WTC11 (cell line): ENCODE measurements at places on chromosomes 11 and 22. TPM values are rescaled to one million over a fixed set of nuclear protein-coding genes. Genes with fewer than 3 reads are reported as not detected.

- no peaks in the 10 kb centered on the region for H3K27me3 ChIP-seq
- DNase-seq: no peak
- H3K36me3 ChIP-seq: no peaks in the 10 kb centered on the region
- no peak overlapping the region for H3K27ac ChIP-seq
- H3K4me1 ChIP-seq: peaks cover 15% of the 10 kb centered on the region
- H3K4me3 ChIP-seq: no peak overlapping the region
Observed at GRCh38 chr11:112524798-112525197, 264.1 kb upstream of the PLET1 start.

GRCh38 chr11:47002390-47002789, 65.8 kb downstream of the CSTPP1 start:
- no peaks in the 10 kb centered on the region for H3K27me3 ChIP-seq
- H3K4me3 ChIP-seq: no peak overlapping the region
- no peak overlapping the region for H3K27ac ChIP-seq
- no peak for DNase-seq
- H3K4me1 ChIP-seq: peaks cover 4% of the 10 kb centered on the region
- H3K36me3 ChIP-seq: peaks cover 3% of the 10 kb centered on the region; the same call in 1 of the 2 replicates

- no peak overlapping the region for H3K4me3 ChIP-seq
- peaks cover 3% of the 10 kb centered on the region for H3K4me1 ChIP-seq
- H3K36me3 ChIP-seq: peaks cover 6% of the 10 kb centered on the region
- H3K27ac ChIP-seq: no peak overlapping the region
Observed at GRCh38 chr11:75850787-75851186, 35.8 kb downstream of the UVRAG start.

- no peak overlapping the region for H3K27ac ChIP-seq
- peaks cover 4% of the 10 kb centered on the region; the same call in 1 of the 2 replicates for H3K27me3 ChIP-seq
- H3K36me3 ChIP-seq: no peaks in the 10 kb centered on the region
- no peak for DNase-seq
- H3K4me1 ChIP-seq: no peaks in the 10 kb centered on the region
Observed at GRCh38 chr11:76677458-76677765, 6.9 kb upstream of the LRRC32 start.

GRCh38 chr22:47001288-47001687, 238.8 kb downstream of the TBC1D22A start:
- H3K36me3 ChIP-seq: no peaks in the 10 kb centered on the region
- H3K27me3 ChIP-seq: no peaks in the 10 kb centered on the region
- DNase-seq: no peak
- H3K27ac ChIP-seq: no peak overlapping the region
- no peak overlapping the region for H3K4me3 ChIP-seq

- peaks cover 31% of the 10 kb centered on the region for H3K36me3 ChIP-seq
- H3K4me1 ChIP-seq: peaks cover 47% of the 10 kb centered on the region
- no peak overlapping the region for H3K4me3 ChIP-seq
- H3K27ac ChIP-seq: peak overlapping the region; percentile 82
- DNase-seq: no peak
Observed at GRCh38 chr11:27386181-27386845, 23.3 kb upstream of the CCDC34 start.

- no peak overlapping the region for H3K27ac ChIP-seq
- DNase-seq: no peak
- H3K27me3 ChIP-seq: no peaks in the 10 kb centered on the region
- peaks cover 31% of the 10 kb centered on the region for H3K4me1 ChIP-seq
Observed at GRCh38 chr11:20055312-20055711, 105.0 kb downstream of the DBX1 start.

GRCh38 chr11:125348674-125349309, 147.3 kb downstream of the FEZ1 start:
- peaks cover 22% of the 10 kb centered on the region for H3K27me3 ChIP-seq
- H3K27ac ChIP-seq: no peak overlapping the region
- peak; percentile 90 for DNase-seq
- H3K4me3 ChIP-seq: no peak overlapping the region
- no peaks in the 10 kb centered on the region for H3K36me3 ChIP-seq

GRCh38 chr11:70727899-70728620, 329.7 kb downstream of the CTTN start:
- DNase-seq: no peak
- H3K27me3 ChIP-seq: no peaks in the 10 kb centered on the region; the same call in 1 of the 2 replicates
- H3K4me3 ChIP-seq: no peak overlapping the region
- H3K27ac ChIP-seq: peak overlapping the region; percentile 77
- peaks cover 5% of the 10 kb centered on the region; the same call in 1 of the 2 replicates for H3K36me3 ChIP-seq

- H3K36me3 ChIP-seq: no peaks in the 10 kb centered on the region
- no peak overlapping the region for H3K27ac ChIP-seq
- no peaks in the 10 kb centered on the region for H3K27me3 ChIP-seq
- no peak overlapping the region for H3K4me3 ChIP-seq
- no peaks in the 10 kb centered on the region for H3K4me1 ChIP-seq
Observed at GRCh38 chr11:6637871-6638270, 17.7 kb downstream of the DCHS1 start.

- H3K27ac ChIP-seq: no peak overlapping the region
- no peaks in the 10 kb centered on the region for H3K36me3 ChIP-seq
- H3K4me3 ChIP-seq: no peak overlapping the region
- H3K27me3 ChIP-seq: no peaks in the 10 kb centered on the region
Observed at GRCh38 chr11:41446107-41446506, 13.3 kb downstream of the LRRC4C start.

DNA sequence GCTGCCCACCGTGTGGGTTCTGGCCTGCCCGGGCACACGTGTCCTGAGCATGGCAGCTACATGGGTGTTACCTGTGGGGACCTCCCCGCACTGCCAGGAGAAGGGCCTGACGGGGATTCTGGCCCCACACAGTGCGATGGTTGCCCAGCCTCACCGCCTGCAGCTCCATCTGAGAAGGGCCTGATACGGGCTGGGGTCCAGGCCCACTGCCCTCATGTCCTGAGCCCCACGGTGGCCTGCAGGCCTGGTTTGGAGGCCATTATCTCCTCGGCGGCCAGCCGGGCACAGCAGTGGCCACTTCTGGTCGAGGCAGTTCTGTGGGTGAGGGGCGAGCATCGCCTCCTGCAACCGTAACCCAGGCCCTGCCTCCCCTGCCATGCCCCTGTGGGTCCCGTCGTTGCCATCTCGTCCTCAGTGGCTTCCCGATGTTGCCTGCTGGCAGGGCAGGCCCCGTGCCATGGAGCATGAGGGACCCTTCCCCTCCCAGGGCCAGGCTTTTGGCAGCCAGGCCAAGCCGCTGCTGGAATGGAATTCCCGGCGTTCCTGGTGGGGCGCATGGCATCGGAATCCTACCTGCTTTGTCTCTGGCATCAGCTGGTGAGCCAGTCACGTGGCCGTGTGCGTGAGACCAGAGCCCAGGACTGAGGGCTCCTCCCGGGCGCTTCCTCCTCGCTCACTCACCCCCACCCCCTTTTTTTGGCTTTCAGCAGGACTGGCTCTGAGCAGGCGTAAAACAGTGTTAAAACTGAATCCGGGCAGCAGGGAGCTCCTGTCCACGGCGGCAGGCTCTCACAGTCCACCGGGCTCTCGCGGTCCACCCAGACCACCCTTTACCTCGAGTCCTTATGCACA, 71.9 kb upstream of the PPARA start:
- no peak overlapping the region for H3K4me3 ChIP-seq
- peak; percentile 10 for DNase-seq
- H3K4me1 ChIP-seq: peaks cover 34% of the 10 kb centered on the region
- H3K36me3 ChIP-seq: no peaks in the 10 kb centered on the region
- no peak overlapping the region for H3K27ac ChIP-seq

- H3K4me1 ChIP-seq: peaks cover 8% of the 10 kb centered on the region; the same call in 1 of the 2 replicates
- H3K4me3 ChIP-seq: no peak overlapping the region
- no peaks in the 10 kb centered on the region for H3K36me3 ChIP-seq
- peaks cover 41% of the 10 kb centered on the region for H3K27me3 ChIP-seq
- H3K27ac ChIP-seq: no peak overlapping the region
- no peak for DNase-seq
Observed at GRCh38 chr11:6632116-6633073, 13.2 kb upstream of the TPP1 start.

- no peak overlapping the region for H3K27ac ChIP-seq
- H3K4me3 ChIP-seq: no peak overlapping the region
- H3K27me3 ChIP-seq: no peaks in the 10 kb centered on the region
- DNase-seq: no peak
Observed at GRCh38 chr11:12088047-12088481, 22.3 kb upstream of the MICAL2 start.

- no peak overlapping the region for H3K27ac ChIP-seq
- H3K36me3 ChIP-seq: peaks cover 47% of the 10 kb centered on the region
- no peak overlapping the region for H3K4me3 ChIP-seq
Observed at GRCh38 chr11:47241841-47242301, 6.7 kb downstream of the ACP2 start.

DNA sequence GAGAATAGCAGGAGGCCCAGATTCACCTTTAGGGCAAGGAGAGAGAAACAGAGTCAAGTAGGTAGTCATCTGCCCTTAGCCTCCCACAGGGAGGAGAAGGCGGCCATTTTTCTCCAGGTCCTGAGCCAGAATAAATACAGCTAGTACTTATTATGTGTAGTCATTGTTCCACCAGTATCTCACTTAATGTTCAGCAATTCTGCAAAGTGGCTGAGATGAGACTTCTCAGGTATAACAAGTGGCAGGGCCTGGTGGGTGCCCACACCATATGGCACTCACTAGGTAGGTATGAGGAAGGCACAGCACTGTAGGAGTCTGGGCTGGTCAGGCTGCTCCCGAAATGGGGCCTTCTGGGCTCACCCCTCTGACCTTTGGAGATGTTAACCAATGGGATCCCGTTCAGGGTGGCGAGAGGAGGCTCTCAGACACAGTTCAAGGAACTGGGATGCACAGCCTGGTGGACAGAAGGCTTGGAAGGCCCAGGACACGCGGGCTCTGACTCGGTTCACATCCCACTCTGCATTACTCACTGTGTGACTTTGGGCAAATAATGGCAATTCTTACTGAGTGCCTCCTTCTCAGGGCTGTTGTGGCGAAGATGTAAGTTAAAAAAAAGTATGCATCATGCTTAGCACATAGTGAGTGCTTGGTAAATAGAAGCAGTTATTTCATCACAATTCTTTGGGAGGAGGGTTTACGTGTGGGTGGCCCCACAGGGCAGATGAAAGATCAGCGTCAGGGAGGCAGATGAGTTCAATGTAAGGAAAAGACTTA, 25.1 kb downstream of the RTN4RL2 start:
- DNase-seq: no peak
- peaks cover 21% of the 10 kb centered on the region; the same call in 1 of the 2 replicates for H3K36me3 ChIP-seq

DNA sequence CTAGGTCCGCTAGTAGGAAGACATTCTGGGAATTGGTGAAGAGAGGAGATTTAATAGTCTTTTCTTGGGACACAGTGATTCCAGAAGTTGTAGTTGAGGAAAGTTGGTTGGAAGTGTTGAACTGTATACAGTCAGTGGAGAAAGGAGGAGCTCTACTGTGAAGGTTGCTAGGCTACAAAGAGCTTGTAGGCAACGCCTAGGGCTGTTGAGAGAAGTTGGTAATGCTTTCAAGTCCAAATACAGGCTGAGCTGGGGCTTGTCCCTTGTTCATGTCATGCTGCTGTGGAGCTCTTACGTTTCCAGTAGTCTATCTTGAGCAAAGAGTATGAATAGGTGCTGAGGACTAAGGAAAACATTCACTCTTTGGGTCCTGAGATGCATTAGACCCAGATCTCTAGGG, 1.1 kb downstream of the TBCEL start:
- peaks cover 12% of the 10 kb centered on the region for H3K4me1 ChIP-seq
- peak overlapping the region; percentile 72 for H3K4me3 ChIP-seq
- no peak for DNase-seq
- no peaks in the 10 kb centered on the region for H3K36me3 ChIP-seq
- H3K27me3 ChIP-seq: no peaks in the 10 kb centered on the region
- H3K27ac ChIP-seq: peak overlapping the region; percentile 65

DNA sequence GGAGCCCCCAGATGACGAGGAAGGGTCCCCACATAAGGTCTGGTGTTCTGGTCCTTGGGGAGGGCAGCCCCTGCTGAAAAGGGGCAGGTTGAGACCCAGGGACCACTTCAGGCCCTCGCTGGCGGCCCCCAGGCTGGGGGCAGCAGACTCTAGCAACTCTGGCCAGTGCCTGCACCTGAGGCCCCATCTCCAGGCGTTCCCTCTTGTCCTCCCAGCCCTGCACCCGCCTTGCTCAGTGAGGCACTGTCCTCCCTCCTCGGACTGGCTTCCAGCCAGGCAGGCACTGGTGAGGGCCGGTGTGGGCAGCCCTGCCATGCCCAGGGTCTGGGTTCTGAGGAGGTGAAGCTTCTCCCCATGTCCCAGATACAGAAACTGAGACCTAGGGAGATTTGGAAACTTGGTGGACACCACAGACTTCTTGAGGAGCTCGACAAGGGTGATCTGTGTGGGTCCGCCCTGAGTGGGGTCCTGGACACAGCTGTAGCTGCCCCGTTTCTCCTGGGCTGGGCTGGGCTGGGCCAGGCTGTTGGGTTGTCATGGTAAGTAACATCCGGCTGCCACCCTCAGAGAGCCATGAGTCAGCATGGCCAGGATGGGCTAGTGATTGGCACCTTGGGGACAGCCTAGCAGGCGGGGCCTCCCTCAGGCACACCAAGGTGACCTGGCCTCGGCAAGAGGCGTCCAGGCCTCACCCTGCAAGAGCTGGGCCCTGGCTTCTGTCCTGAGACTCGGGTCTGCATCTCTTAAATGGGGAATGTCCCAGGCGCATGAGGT, 11.1 kb upstream of the PHLDA2 start:
- no peak for DNase-seq
- H3K27me3 ChIP-seq: peaks cover 32% of the 10 kb centered on the region
- no peak overlapping the region for H3K27ac ChIP-seq
- no peak overlapping the region for H3K4me3 ChIP-seq

BACE1 gene
- total RNA-seq: 8.5 to 9.2 TPM (median 8.7 TPM) in 3 replicates

LRRC10B gene
- 1.1 to 1.5 TPM (median 1.3 TPM) in 3 replicates for total RNA-seq

RIMBP3B gene
- total RNA-seq: 0.09 to 0.62 TPM (median 0.27 TPM) in 3 replicates

TPBGL gene
- 0.37 to 0.78 TPM (median 0.60 TPM) in 3 replicates for total RNA-seq

KRTAP5-10 gene
- total RNA-seq: not detected in 3 replicates

SHANK2 gene
- total RNA-seq: 57.5 to 69.3 TPM (median 64.8 TPM) in 3 replicates

NRXN2 gene
- total RNA-seq: 8.0 to 10.4 TPM (median 8.6 TPM) in 3 replicates

SUSD2 gene
- total RNA-seq: 0.85 to 1.1 TPM (median 0.94 TPM) in 3 replicates

SLC7A4 gene
- 0.21 to 0.50 TPM (median 0.37 TPM) in 3 replicates for total RNA-seq

ZNF280A gene
- 0.22 to 0.44 TPM (median 0.30 TPM) in 3 replicates for total RNA-seq

DLAT gene
- total RNA-seq: 55.7 to 60.4 TPM (median 56.6 TPM) in 3 replicates

ACAD8 gene
- total RNA-seq: 49.4 to 55.2 TPM (median 51.9 TPM) in 3 replicates

APOBEC3H gene
- total RNA-seq: 0.42 to 0.80 TPM (median 0.66 TPM) in 3 replicates

SERPIND1 gene
- 0.09 to 0.25 TPM (median 0.22 TPM) in 3 replicates for total RNA-seq

TMEM126A gene
- total RNA-seq: 34.6 to 37.2 TPM (median 36.9 TPM) in 3 replicates

OVCH2 gene
- total RNA-seq: 0.57 TPM in 1 of 3 replicates, not detected in the others

MTMR2 gene
- 43.6 to 49.8 TPM (median 45.6 TPM) in 3 replicates for total RNA-seq
